CD4-positive, alpha-beta T cell (primary cell): ENCODE measurements at places on chromosomes 1 and 21. TPM values are rescaled to one million over a fixed set of nuclear protein-coding genes. Genes with fewer than 3 reads are reported as not detected.

DNA sequence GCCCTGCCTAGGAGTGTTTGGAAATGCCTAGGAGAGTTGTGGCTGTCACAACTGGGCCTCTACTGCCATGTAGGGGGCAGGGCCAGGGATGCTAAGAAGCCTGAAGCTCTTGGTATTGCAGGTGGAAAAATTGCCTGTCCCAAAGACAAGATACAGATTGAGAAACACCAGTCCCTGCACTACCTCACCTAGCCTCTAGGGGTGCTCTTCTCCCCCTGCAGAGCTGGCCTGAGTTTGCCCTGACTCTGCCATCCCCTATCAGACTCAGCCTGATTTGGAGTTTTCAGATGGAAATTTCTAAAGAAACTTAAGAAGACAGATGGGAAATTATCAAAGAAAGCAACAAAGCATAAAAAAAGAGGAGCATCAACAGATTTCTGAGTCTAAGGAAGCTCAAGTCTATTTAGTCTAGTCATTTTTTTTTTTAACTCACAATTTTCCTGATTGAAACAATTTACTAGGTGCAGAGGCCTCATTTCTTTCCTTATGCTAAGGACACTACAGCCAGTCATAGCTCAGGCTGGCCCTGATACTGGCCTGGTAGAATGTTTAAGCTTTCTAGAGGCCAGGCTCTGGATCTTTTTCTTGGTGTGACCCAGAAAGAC, 61.4 kb upstream of the LRRN2 start:
- no peak overlapping the region for H3K27ac ChIP-seq
- H3K36me3 ChIP-seq, result no peaks in the 10 kb centered on the region
- peak; percentile 74 for DNase-seq
- no peaks in the 10 kb centered on the region for H3K4me1 ChIP-seq
- peaks cover 9% of the 10 kb centered on the region for H3K27me3 ChIP-seq
- H3K4me3 ChIP-seq, result no peak overlapping the region

GRCh38 chr1:204602111-204602579, 83.4 kb downstream of the LRRN2 start:
- H3K4me3 ChIP-seq, result no peak overlapping the region
- no peaks in the 10 kb centered on the region for H3K4me1 ChIP-seq
- H3K27me3 ChIP-seq, result no peaks in the 10 kb centered on the region
- no peak overlapping the region for H3K27ac ChIP-seq

KLHL12 gene
- 18.6 TPM for total RNA-seq

DNA sequence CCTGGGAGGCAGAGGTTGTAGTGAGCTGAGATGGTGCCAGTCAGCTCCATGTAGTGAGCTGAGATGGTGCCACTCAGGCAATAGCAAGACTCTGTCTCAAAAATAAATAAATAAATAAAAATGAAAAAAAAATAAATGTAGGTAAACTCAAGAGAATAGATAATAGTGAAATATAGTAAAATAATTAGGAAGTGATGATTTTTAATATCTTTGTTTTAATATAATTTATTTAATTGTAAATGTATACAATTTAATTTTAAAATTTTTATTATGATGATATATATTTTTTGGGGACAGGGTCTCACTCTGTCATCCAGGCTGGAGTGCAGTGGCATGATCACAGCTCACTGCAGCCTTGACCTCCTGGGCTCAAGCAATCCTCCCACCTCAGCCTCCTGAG, 19.6 kb upstream of the SERINC2 start:
- no peaks in the 10 kb centered on the region for H3K27me3 ChIP-seq
- peaks cover 10% of the 10 kb centered on the region for H3K4me1 ChIP-seq
- no peak overlapping the region for H3K4me3 ChIP-seq
- H3K36me3 ChIP-seq, result no peaks in the 10 kb centered on the region
- no peak for DNase-seq
- H3K27ac ChIP-seq, result no peak overlapping the region

DNA sequence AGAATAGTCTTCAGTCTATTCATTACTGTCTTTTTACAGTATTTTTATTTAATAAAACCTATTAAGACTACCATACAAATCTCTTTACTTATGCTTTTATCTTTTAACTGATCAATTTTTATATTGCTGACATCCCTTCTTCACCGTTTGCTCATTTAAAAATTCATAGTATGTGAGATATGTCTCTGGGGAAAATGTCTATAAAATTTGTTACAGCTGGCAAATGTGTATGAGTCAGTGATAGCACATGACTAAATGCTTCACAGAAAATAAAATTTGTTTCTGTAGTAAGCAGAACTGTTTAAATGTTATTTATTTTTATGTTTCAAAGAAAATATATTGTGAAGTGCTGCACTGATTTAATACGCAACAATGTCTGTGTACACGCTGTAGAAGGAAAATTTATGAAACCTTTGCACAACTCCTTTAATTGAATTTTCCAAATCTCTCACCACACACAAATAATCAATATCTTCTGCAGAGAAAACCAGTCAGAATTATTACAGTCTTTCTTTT, 74.2 kb downstream of the ITGB3BP start:
- no peaks in the 10 kb centered on the region for H3K4me1 ChIP-seq
- DNase-seq, result no peak
- no peaks in the 10 kb centered on the region for H3K27me3 ChIP-seq
- H3K4me3 ChIP-seq, result no peak overlapping the region
- H3K27ac ChIP-seq, result no peak overlapping the region

CYP4Z1 gene
- not detected for total RNA-seq

DNA sequence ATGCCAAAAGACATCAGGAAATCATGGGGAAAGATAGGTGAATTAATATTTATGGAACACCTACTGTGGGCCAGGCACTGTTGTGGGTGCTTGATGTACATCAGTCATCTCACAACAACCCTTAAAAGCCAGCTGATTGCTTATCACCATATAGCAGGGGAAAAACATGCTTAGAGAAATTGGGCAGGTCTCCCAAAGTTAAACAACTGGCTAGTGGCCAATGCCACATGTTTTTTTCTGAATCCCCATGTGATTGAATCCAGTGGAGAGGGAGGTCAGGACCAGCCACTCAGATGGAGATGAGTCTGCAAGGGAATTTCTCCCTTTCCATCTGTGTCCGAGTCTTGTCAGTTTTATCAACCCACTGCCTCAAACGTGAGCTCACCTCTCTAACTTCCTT, 33.5 kb downstream of the UTP25 start:
- DNase-seq, result no peak
- H3K27me3 ChIP-seq, result peaks cover 7% of the 10 kb centered on the region
- no peak overlapping the region for H3K4me3 ChIP-seq
- no peak overlapping the region for H3K27ac ChIP-seq

ANKRD34A gene
- 0.42 TPM for total RNA-seq

DNA sequence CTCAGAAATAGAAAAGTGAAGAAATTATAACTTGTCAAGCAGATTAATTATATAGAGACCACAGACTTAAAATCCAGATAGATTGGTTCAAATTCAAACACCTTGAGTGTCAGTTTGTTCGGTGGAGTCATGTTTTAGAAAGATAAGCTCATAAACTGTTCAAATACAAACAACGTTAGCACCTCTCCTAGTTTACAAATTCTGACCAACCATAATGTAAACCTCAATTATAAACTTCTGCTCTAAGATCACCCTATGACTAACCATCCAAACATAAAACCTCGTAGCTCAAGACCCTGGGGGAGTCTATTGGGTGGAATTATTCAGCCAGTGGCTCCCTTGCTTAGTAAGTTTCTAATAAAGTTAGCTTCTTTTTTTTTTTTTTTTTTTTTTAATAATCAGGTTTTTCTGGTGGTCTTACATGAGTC, 12.4 kb downstream of the CBR1 start:
- H3K27me3 ChIP-seq, result no peaks in the 10 kb centered on the region
- peaks cover 18% of the 10 kb centered on the region for H3K4me1 ChIP-seq
- H3K27ac ChIP-seq, result no peak overlapping the region
- H3K4me3 ChIP-seq, result no peak overlapping the region

F13B gene
- total RNA-seq, result not detected

MX2 gene
- 87.1 TPM for total RNA-seq

DNA sequence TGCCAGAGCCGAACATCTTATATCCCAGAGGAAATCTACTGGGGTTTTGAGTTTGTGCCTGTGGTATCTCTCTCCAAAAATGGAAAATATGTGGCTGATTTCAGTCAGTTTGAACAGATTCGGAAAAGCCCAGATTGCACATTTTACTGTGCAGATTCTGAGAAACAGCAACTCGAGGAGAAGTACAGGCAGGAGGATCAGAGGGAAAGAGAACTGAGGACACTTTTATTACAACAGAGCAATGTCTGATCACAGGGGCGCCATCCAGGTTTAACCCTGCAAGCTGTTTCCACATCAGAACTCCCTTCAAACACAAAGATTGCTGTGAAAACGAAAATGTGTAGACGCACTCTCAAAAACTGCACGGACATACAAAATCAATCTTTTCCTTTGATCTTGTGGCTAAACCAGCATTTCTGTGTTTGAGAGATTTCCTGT, 43.4 kb downstream of the KCNJ15 start:
- H3K27ac ChIP-seq, result no peak overlapping the region
- peaks cover 26% of the 10 kb centered on the region for H3K4me1 ChIP-seq
- no peaks in the 10 kb centered on the region for H3K27me3 ChIP-seq
- no peak for DNase-seq
- H3K4me3 ChIP-seq, result peak overlapping the region; percentile 10

DNA sequence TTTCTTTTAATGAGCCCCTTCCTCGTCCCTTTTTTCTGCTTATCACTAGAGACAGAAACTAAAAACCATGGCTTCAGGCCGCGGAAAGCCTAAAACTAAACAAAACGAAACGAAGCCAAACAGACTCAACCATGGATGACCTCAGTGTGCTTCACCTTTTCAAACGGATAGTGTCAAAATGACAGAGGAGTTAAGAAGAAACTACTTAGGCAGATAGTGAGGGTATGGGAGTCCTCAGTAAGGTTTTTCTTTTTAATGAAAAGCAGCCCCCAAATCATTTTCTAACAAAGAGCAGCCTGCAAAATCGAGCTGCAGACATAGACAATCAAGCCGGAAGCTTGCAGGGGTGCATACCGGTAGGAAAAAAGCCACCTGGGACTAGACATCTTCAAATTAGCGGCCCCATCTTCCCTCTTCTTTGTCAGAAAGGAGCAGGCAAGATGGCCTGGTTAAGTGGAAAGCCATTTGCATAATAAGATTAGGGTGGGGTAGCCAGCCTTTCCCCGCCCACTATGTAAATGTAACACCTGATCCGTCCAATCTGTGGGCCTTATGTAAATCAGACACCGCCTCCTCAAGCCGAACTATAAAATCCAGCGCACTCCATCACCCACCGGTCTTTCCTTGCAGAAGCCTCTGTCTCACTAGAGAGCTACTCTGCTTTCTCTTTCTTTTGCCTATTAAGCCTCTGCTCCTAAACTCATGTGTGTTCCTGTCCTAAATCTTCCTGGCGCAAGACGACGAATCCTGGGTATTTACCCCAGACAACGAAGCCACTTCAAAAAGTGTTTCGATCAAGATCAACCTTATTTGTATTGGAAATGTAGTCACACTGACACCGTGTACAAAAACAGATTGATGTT, 6.2 kb upstream of the ERO1B start:
- H3K4me1 ChIP-seq, result peaks cover 9% of the 10 kb centered on the region
- DNase-seq, result no peak
- no peaks in the 10 kb centered on the region for H3K27me3 ChIP-seq
- H3K4me3 ChIP-seq, result no peak overlapping the region
- no peak overlapping the region for H3K27ac ChIP-seq

GRCh38 chr21:38832664-38833063, 26.9 kb downstream of the ETS2 start:
- no peak overlapping the region for H3K4me3 ChIP-seq
- DNase-seq, result no peak
- no peaks in the 10 kb centered on the region for H3K27me3 ChIP-seq
- no peak overlapping the region for H3K27ac ChIP-seq
- no peaks in the 10 kb centered on the region for H3K36me3 ChIP-seq
- H3K4me1 ChIP-seq, result peaks cover 13% of the 10 kb centered on the region

GRCh38 chr1:22318279-22318981, 133.2 kb upstream of the ZBTB40 start:
- H3K4me1 ChIP-seq, result no peaks in the 10 kb centered on the region
- H3K27ac ChIP-seq, result no peak overlapping the region
- H3K4me3 ChIP-seq, result no peak overlapping the region

DNA sequence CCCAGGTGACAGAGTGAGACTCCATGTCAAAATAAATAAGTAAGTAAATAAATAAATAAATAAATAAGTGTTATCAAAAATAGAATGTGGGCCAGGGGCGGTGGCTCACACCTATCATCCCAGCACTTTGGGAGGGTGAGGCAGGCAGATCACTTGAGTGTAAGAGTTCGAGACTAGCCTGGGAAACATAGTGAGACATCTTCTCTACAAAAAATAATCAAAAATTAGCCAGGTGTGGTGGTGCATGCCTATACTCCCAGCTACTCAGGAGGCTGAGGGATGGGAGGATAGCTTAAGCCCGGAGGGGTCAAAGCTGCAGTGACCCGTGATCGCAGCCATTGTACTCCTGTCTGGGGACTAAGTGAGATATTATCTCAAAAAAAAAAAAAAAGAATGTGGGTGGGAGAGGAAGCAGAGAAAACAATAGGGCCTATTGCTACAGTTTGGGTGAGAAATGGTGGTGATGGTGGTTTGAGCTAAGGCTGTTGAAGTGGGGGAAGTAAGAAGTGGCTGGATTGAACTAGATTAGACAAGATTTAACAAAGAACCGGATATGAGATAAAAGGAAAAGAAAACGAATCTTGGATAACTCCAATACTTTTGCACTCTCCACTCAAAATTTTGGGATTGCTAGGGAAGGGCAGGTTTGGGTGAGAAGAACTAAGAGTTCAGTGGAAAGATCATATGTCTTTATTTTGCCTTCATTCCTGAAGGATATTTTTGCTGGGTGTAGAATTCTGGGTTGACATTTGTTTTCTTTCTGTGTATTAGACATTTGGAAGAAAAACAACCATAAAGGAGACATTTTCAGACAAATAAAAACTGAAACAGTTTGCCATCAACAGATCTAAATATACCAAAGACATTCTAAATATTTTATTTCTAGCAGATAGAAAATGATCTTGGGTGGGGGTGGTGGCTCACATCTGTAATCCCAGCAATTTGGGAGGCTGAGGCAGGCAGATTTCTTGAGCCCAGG, 57.1 kb upstream of the SPOCD1 start:
- no peak overlapping the region for H3K4me3 ChIP-seq
- H3K27ac ChIP-seq, result no peak overlapping the region
- H3K4me1 ChIP-seq, result peaks cover 15% of the 10 kb centered on the region
- DNase-seq, result no peak
- H3K27me3 ChIP-seq, result no peaks in the 10 kb centered on the region
